ENCODE measurements at places on chromosomes 7 and 10. TPM values are rescaled to one million over a fixed set of nuclear protein-coding genes. Genes with fewer than 3 reads are reported as not detected.

DNA sequence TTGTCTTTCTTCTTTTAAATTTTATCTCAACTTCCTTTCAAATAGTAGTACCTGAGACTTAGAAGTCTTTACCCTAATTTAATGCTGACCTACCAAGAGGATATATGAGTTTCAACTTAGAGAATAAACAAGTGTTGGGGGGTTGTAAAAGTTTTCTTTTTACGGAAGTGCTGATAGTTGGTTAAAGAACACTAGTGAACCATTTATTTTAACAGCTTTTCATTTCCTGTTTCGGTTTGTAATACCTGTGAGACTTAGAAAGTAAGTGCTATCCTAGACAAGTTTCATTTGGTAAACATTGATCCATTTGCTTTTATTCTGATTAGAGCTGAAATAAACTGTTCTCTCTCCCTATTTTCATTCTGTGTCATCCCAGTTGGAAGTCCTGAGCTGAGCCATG lies 683.1 kb upstream of the SORCS1 start:
- no peaks in the 10 kb centered on the region for H3K36me3 ChIP-seq
- no peaks in the 10 kb centered on the region for H3K4me1 ChIP-seq
- no peak for DNase-seq
- H3K4me3 ChIP-seq: no peak overlapping the region

GRCh38 chr7:41476460-41476803 lies 226.5 kb downstream of the INHBA start:
- H3K36me3 ChIP-seq: no peaks in the 10 kb centered on the region
- no peak overlapping the region for H3K27ac ChIP-seq
- no peaks in the 10 kb centered on the region for H3K4me1 ChIP-seq
- H3K27me3 ChIP-seq: no peaks in the 10 kb centered on the region
- no peak for DNase-seq
- H3K4me3 ChIP-seq: no peak overlapping the region

DNA sequence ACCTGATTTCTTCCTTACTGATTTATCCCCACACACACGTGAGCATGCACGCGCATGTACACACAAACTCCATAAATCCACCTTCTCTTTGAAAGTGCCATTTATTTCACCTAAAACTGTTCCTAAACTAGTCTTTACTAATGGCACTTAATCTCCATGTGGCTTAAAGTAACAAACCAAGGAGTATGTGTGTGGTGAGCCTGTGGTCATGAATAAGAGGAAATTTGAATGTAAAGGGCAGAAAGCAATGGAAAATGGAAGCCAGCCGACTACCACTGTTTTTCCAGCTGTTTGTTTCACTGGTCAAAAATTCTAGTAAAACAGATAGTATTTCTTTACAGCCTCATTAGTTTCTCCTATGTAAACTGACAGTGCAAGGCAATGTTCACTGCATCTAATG lies 23.8 kb downstream of the SEMA3C start:
- no peaks in the 10 kb centered on the region for H3K36me3 ChIP-seq
- peaks cover 4% of the 10 kb centered on the region for H3K4me1 ChIP-seq
- no peaks in the 10 kb centered on the region for H3K27me3 ChIP-seq
- no peak overlapping the region for H3K4me3 ChIP-seq
- H3K27ac ChIP-seq: no peak overlapping the region
- no peak for DNase-seq

- no peak overlapping the region for H3K27ac ChIP-seq
- no peaks in the 10 kb centered on the region for H3K4me1 ChIP-seq
- DNase-seq: no peak
- H3K27me3 ChIP-seq: no peaks in the 10 kb centered on the region
- no peaks in the 10 kb centered on the region for H3K36me3 ChIP-seq
- no peak overlapping the region for H3K4me3 ChIP-seq
These were observed 10.9 kb downstream of the STK32C start for GRCh38 chr10:132296666-132297443.

DNA sequence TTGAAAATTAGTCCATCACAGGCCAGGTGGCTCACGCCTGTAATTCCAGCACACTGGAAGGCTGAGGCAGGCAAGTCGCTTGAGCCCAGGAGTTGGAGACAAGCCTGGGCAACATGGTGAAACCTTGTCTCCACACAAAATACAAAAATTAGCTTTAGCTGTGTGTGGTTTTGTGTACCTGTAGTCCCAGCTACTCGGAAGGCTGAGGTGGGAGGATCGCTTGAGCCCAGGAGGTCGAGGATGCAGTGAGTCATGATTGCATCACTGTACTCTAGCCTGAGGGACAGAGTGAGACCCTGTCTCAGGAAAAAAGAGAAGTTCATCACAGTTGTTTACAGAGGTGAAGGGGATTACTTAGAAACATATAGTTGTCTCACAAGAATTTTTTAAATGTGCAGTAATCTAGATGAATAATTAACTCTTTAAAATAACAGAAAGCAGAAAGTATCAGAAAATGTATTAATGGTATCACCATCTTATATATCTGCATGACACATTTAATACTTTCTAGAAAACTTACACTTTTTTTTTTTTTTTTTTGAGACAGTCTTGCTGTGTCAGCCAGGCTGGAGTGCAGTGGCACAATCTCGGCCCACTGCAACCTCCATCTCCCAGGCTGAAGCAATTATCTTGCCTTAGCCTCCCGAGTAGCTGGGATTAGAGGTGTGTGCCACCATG lies 8.9 kb downstream of the LCOR start:
- H3K27ac ChIP-seq: peak overlapping the region; percentile 46
- H3K36me3 ChIP-seq: no peaks in the 10 kb centered on the region
- H3K4me1 ChIP-seq: peaks cover 15% of the 10 kb centered on the region
- H3K27me3 ChIP-seq: no peaks in the 10 kb centered on the region
- DNase-seq: peak; percentile 52

GRCh38 chr7:137381045-137381444 lies 37.5 kb upstream of the PTN start:
- no peak overlapping the region for H3K27ac ChIP-seq
- H3K4me3 ChIP-seq: no peak overlapping the region
- no peaks in the 10 kb centered on the region for H3K4me1 ChIP-seq
- H3K36me3 ChIP-seq: no peaks in the 10 kb centered on the region
- no peaks in the 10 kb centered on the region for H3K27me3 ChIP-seq

GRCh38 chr10:36880898-36881297 lies 244.5 kb upstream of the ANKRD30A start:
- no peaks in the 10 kb centered on the region for H3K4me1 ChIP-seq
- no peak overlapping the region for H3K4me3 ChIP-seq
- H3K36me3 ChIP-seq: no peaks in the 10 kb centered on the region
- no peak overlapping the region for H3K27ac ChIP-seq
- no peaks in the 10 kb centered on the region for H3K27me3 ChIP-seq

GRCh38 chr10:16909271-16909767 lies 92.1 kb upstream of the RSU1 start:
- H3K27me3 ChIP-seq: no peaks in the 10 kb centered on the region
- no peak for DNase-seq
- H3K4me3 ChIP-seq: no peak overlapping the region
- no peak overlapping the region for H3K27ac ChIP-seq
- no peaks in the 10 kb centered on the region for H3K4me1 ChIP-seq
- no peaks in the 10 kb centered on the region for H3K36me3 ChIP-seq

DNA sequence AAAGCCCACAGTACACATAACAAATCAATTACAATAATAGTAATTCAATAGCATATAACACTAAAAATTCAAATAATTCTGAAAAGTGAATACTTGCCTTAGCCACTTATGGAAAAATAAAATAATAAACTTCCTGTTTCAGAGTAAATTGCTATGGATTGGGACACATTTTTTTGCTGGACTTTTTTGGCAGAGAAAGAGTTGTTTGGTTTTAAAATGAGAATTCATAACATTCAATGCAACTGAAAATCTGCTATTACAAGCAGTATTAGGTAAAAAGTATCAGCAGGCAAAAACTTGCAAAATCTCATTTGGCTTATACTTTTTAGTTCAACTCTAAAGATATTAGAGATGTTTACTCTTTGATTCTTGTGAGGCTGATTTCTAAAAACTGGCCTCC lies 141.7 kb downstream of the NRCAM start:
- no peaks in the 10 kb centered on the region for H3K4me1 ChIP-seq
- no peak overlapping the region for H3K27ac ChIP-seq
- no peak overlapping the region for H3K4me3 ChIP-seq
- H3K36me3 ChIP-seq: no peaks in the 10 kb centered on the region
- DNase-seq: no peak

DNA sequence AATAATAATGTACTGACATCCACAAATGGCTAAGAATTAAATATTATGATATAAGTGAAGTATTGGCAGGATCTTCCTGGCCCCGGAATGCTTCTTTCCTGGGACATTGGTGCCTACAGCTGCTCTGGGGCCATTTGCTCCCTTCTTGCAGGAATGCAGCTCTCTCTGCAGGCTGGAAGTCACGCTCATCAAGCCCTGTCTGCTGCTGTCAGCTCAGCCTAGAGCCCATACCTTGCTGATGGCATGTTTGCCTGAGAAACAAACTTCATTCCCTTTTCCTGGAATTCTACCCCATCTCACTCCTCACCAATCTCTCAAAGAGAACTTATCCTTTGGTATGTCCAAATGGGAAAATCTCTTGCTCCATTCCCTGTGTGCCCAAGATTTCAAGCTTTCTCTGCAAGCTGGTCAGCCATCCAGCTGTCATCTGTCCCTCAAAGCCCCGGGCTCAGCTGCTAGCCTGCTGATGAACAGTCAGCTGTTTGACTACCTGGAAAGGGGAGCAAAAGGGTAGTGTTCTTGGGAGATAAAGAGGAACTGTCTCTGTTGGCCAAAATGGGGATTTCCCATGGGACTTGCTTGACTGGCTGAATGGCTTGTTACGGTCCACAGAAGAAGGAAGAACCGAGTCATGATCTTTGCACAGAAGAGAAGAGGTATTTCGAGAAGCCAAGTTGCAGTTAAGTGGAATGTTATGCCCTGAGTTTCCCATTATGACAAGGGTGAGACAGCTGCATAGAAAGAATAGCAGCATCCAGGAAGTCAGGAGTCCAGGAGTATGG lies 12.0 kb upstream of the RASSF4 start:
- H3K36me3 ChIP-seq: no peaks in the 10 kb centered on the region
- no peak overlapping the region for H3K4me3 ChIP-seq
- no peaks in the 10 kb centered on the region for H3K27me3 ChIP-seq

DNA sequence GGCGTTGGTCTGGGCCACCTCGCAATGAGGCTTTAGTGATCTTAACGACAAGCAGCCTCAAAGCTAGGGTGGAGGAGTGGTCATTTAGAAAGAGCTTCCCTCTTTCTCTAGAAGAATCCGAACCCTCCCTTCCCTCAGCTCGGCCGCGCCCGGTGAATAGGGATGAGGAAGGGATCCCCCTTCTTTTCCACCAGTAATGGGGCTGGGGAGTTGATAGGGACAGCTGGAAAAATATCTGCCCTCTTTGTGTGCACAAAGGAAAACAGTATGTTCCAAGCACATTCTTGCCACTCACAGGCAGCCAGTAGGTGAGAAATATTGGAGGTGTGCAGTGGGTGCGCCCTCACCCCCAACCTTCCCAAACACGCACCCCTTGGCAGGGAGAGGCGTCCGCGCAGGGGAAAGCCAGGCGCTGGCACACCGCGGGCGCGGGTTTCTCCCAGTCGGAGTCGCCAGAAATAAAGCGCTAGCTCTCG lies 6.5 kb downstream of the DLX5 start:
- H3K36me3 ChIP-seq: no peaks in the 10 kb centered on the region
- H3K4me1 ChIP-seq: no peaks in the 10 kb centered on the region
- H3K4me3 ChIP-seq: no peak overlapping the region

DNA sequence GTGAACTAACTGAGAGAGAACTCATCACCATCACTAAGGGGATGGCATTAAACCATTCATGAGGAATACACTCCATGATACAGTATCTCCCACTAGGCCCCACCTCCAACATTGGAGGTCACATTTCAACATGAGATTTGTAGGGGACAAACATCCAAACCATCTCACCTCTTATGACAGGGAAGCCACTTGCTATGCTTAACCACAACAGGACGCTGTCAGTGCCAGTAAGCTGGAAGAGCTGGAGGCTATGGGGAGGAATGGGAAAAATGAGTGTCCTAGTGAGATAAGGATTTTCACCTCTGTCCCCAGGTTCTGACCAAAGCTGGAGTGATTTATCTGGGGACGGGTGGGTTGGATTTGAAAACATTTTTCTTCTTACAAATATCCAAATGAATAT lies 17.6 kb downstream of the PLCE1 start:
- H3K27ac ChIP-seq: no peak overlapping the region
- no peaks in the 10 kb centered on the region for H3K4me1 ChIP-seq
- no peaks in the 10 kb centered on the region for H3K27me3 ChIP-seq
- no peaks in the 10 kb centered on the region for H3K36me3 ChIP-seq
- DNase-seq: no peak

DNA sequence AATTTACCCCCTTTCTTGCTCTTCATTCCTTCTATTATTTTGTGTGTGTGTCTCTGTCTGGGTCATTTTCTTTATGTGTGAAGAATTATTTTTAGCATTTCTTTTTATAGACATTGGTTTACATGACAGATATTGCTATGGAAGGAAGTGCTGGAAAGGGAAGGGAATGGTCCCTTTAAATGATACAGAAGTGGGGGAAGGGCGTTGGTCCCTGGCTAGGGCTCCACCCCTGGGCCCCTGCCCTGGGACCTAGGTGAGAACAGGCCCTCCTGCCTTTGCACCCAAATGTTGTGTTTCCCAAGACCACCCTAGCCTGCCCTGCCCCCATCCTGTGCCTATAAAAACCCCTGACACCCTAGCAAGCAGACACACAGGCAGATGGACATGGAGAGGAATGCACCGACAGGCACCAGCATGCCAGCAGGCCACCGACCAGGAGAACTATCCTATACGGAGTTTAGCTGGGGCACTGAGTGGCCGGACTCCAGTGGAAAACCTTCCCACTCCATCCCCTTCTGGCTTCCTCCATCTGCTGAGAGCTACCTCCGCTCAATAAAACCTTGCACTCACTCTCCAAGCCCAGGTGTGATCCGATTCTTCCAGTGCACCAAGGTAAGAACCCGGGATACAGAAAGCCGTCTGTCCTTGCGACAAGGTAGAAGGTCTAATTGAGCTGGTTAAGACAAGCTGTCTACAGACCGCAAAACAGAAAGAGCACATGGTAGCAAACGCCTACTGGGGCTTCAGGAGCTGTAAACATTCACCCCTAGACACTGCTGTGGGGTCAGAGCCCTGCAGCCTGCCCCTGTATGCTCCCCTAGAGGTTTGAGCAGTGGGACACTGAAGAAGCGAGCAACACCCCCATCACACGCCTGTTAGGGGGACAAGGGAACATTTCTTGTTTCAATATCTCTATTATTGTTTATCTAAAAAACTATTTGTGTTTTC lies 515.7 kb downstream of the SORCS1 start:
- no peaks in the 10 kb centered on the region for H3K36me3 ChIP-seq
- H3K27ac ChIP-seq: no peak overlapping the region
- no peak for DNase-seq
- no peaks in the 10 kb centered on the region for H3K4me1 ChIP-seq
- H3K27me3 ChIP-seq: no peaks in the 10 kb centered on the region

The SHH gene
- 0.32 TPM for total RNA-seq

The MMD2 gene
- total RNA-seq: not detected

The FEZF1 gene
- total RNA-seq: 0.37 TPM

The PIP gene
- not detected for total RNA-seq

The MTURN gene
- total RNA-seq: 7.5 TPM

The ASAH2B gene
- 10.8 TPM for total RNA-seq

The ANKRD30A gene
- total RNA-seq: not detected

The GDF2 gene
- not detected for total RNA-seq

The SPDYE9 gene
- total RNA-seq: not detected

The CDH23 gene
- total RNA-seq: not detected

All from HCT116 (cell line).